ENCODE measurements at places on chromosomes 5 and 9.

DNA sequence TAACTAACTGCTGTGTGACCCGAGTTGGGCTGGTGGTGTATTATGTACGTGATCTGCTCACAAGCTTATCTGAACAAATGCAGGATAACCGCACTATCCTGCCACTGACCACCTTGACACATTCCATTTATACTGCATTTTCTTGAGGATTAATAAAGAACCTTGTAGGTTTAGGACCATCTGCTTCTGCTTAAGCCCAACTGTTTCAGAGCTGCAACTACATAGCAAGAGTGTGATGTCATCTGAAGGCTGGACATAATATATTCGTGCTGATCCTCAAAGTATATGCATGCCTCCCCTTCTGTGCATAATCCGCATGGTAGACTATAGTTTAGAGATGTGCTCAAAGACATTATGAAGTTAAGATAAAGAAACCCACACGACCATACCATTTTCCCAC, 435.9 kb downstream of the BNC2 start:
- no peaks in the 10 kb centered on the region for H3K4me1 ChIP-seq
- no peaks in the 10 kb centered on the region for H3K27me3 ChIP-seq
- H3K27ac ChIP-seq: no peak overlapping the region
- H3K36me3 ChIP-seq: no peaks in the 10 kb centered on the region

GRCh38 chr5:156274453-156274852, 52.5 kb upstream of the SGCD start:
- no peak for DNase-seq
- H3K27me3 ChIP-seq: no peaks in the 10 kb centered on the region
- H3K27ac ChIP-seq: no peak overlapping the region
- H3K4me3 ChIP-seq: no peak overlapping the region
- no peaks in the 10 kb centered on the region for H3K36me3 ChIP-seq
- no peaks in the 10 kb centered on the region for H3K4me1 ChIP-seq

GRCh38 chr5:57324181-57324580, 150.3 kb downstream of the GPBP1 start:
- H3K36me3 ChIP-seq: no peaks in the 10 kb centered on the region
- H3K27me3 ChIP-seq: no peaks in the 10 kb centered on the region
- H3K27ac ChIP-seq: peak overlapping the region; percentile 30

GRCh38 chr5:175344331-175345195, 99.4 kb downstream of the DRD1 start:
- no peak for DNase-seq
- H3K36me3 ChIP-seq: no peaks in the 10 kb centered on the region
- H3K4me1 ChIP-seq: no peaks in the 10 kb centered on the region
- no peak overlapping the region for H3K27ac ChIP-seq
- H3K4me3 ChIP-seq: no peak overlapping the region

DNA sequence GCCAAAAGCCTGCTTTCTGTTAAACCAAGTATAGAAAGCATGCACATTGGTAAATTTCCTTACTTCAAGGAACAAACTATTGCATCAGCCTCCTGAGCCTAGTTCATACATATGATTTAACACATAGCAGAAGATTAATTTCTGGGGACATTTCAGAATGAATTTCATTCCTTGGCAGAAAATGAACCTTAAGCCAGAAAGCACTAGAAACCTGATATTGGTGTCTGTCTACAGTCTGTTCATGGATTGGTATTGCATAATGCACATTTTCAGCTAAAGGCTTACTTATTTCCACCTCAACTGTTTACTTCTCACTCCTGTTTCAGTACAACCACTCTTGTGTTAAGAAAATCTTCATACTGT, 1471.8 kb upstream of the NUDT12 start:
- H3K4me3 ChIP-seq: no peak overlapping the region
- no peak overlapping the region for H3K27ac ChIP-seq

DNA sequence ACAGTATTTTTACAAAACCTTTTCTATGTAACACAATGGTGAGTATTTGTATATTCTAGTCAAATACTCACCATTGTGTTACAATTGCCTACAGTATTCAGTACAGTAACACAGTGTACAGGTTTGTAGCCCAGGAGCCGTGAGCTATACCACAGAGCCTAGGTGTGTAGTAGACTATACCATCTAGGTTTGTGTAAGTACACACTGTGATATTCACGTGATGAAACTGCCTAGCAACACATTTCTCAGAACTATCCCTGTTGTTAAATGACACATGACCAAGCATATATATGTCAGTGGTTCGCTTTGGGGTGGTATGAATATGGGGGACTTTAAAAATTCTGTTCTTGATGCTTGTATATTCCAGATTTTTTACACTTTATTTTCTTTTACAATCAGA, 21.3 kb downstream of the SH3PXD2B start:
- no peaks in the 10 kb centered on the region for H3K4me1 ChIP-seq
- H3K27me3 ChIP-seq: peaks cover 5% of the 10 kb centered on the region
- H3K36me3 ChIP-seq: no peaks in the 10 kb centered on the region
- no peak overlapping the region for H3K27ac ChIP-seq
- no peak for DNase-seq
- no peak overlapping the region for H3K4me3 ChIP-seq

DNA sequence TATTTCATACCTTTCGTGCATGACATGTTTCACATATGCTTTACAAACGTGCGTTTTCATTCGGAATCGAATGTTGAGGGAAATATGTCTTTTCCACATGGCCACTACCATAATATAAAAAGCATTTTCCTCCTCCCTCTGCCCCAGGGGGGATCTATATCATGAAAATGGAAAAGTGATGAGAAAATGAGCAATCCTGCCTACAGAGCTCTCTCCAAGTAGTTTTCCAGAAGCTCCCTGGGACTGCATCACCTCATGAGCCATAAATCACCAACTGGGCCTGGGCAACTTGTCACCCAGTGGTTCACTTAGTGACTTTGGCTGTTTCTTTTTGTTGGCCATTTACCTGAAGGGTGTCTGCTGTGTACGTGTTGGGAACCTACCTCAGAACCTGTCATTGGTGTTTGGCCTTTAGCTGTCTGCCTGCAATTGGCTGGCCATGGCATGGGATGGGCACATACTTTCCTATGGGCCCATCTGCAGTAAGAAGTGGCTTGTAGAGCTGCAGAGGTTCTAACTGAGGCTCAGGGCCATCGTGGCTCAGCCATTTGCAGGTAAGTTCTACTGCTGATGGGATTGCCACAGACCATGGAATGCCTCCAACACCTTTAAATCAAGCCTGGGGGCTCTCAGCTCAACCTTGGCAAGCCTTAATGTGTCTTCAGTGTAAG, 9.5 kb upstream of the TIFAB start:
- no peaks in the 10 kb centered on the region for H3K36me3 ChIP-seq
- no peak overlapping the region for H3K27ac ChIP-seq
- peaks cover 26% of the 10 kb centered on the region for H3K27me3 ChIP-seq
- no peak overlapping the region for H3K4me3 ChIP-seq

- DNase-seq: no peak
- H3K27ac ChIP-seq: no peak overlapping the region
- H3K4me3 ChIP-seq: no peak overlapping the region
- peaks cover 64% of the 10 kb centered on the region for H3K36me3 ChIP-seq
Observed at GRCh38 chr9:131475956-131476776, 26.6 kb upstream of the POMT1 start.

- peaks cover 33% of the 10 kb centered on the region for H3K27me3 ChIP-seq
- H3K36me3 ChIP-seq: peaks cover 33% of the 10 kb centered on the region
- DNase-seq: peak; percentile 70
- peaks cover 36% of the 10 kb centered on the region for H3K4me1 ChIP-seq
- H3K27ac ChIP-seq: peak overlapping the region; percentile 76
Observed at GRCh38 chr9:112037281-112038016, 137.6 kb downstream of the SUSD1 start.

- peaks cover 12% of the 10 kb centered on the region for H3K4me1 ChIP-seq
- no peak overlapping the region for H3K27ac ChIP-seq
- DNase-seq: no peak
Observed at GRCh38 chr9:126423142-126423915, 96.7 kb downstream of the MVB12B start.

DNA sequence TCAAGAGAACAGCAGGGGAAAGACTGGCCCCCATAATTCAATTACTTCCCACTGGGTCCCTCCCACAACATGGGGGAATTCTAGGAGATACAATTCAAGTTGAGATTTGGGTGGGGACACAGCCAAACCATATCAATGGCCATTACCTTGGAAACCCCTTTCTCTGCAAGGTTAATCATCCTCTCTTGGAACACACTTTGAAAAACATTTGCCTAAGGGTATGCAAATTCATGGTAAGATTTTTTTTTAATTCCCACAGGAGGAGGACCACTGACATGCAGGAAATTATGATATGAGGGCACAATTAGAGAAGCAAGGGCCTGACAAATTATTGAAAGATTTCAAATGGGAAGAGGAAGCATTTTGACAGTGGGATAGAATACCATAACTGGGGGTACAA, 61.7 kb upstream of the NIPAL4 start:
- peaks cover 10% of the 10 kb centered on the region for H3K4me1 ChIP-seq
- H3K36me3 ChIP-seq: peaks cover 10% of the 10 kb centered on the region
- no peak overlapping the region for H3K27ac ChIP-seq

DNA sequence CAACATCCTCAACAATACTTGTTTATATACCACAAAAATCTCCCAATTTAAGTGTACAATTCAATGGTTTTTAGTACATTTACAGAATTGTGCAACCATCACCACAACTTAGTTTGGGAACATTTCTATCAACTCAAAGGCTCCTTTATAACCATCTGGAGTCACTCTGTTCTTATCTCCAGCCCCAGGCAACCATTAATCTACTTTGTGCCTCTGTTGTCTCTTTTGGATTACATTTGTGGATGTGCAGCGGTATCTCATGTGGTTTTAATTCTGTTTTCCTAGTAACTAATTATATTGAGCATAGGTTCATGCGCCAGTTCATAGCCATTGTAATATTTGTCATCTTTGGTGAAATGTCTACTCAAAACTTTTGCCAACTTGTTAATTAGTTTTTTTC, 14.4 kb downstream of the ADAMTS19 start:
- H3K27me3 ChIP-seq: no peaks in the 10 kb centered on the region
- no peak overlapping the region for H3K4me3 ChIP-seq
- no peaks in the 10 kb centered on the region for H3K36me3 ChIP-seq
- no peak overlapping the region for H3K27ac ChIP-seq

DNA sequence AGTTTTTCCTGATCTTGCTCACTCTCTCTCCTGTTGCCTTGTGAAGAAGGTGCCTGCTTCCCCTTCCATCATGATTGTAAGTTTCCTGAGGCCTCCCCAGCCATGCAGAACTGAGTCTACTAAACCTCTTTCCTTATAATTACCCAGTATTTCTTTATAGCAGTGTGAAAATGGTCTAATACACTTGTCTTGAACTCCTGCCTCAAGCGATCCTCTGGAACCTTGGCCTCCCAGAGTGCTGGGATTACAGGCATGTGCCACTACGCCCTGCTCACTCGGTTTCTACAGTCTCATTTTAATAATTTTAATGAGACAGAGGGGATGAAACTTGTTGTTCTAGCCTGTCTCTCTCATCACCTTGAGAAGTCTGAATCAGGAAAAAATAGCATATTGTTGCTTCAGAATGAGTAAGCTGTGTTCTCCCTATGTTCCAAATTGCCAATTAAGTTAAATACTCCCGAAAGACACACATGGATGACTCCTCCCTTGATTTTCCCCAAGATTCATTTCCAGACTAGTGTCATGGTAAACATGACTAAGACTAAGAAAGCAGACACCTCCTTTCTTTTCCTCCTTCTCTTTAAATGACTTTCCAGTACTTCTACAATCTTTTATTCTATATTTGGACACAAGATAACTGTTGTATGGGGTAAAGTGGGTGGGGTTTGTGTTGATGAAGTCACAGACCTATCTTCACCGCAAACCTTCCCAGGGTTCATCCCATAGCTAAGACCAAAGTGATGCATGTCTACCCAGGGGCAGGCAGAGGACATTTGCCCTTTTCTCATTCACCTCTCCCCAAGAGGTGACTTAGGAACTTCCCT, 7.8 kb upstream of the DNAJC18 start:
- peak overlapping the region; percentile 53 for H3K4me3 ChIP-seq
- peaks cover 17% of the 10 kb centered on the region for H3K36me3 ChIP-seq
- H3K27me3 ChIP-seq: no peaks in the 10 kb centered on the region
- peaks cover 55% of the 10 kb centered on the region for H3K4me1 ChIP-seq
- H3K27ac ChIP-seq: peak overlapping the region; percentile 96

DNA sequence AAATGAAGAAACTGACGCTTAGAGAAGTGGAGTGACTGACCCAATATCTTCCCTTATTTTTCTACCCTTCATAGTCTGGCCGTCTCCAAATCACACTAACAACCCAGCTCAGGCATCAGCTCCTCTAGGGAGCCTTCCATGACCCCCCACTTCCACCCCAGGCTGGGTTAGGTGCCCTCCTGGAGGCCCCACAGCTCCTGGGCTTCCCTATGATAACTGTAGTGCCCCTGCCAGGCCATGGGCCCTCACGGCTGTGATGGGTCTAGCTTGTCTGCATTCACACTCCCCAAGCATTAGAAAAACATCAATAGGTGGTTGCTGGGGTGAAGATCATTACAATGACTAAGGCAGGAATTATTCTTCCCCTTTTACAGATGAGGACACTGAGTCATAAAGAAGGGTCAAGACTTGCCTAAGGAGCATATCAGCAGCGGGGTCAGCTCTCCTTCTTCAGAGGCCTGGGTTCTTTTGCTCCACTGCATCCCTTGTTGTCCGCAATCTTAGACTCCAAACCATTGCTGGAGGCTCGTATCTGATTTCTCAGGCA, 7.3 kb downstream of the CORO2A start:
- no peak overlapping the region for H3K27ac ChIP-seq
- H3K27me3 ChIP-seq: peaks cover 8% of the 10 kb centered on the region
- H3K4me1 ChIP-seq: peaks cover 3% of the 10 kb centered on the region
- DNase-seq: no peak
- no peaks in the 10 kb centered on the region for H3K36me3 ChIP-seq
- no peak overlapping the region for H3K4me3 ChIP-seq

- peaks cover 12% of the 10 kb centered on the region for H3K4me1 ChIP-seq
- no peaks in the 10 kb centered on the region for H3K36me3 ChIP-seq
- peaks cover 11% of the 10 kb centered on the region for H3K27me3 ChIP-seq
- H3K4me3 ChIP-seq: no peak overlapping the region
- no peak overlapping the region for H3K27ac ChIP-seq
Observed at GRCh38 chr5:75023368-75024159, 28.8 kb downstream of the GCNT4 start.

DNA sequence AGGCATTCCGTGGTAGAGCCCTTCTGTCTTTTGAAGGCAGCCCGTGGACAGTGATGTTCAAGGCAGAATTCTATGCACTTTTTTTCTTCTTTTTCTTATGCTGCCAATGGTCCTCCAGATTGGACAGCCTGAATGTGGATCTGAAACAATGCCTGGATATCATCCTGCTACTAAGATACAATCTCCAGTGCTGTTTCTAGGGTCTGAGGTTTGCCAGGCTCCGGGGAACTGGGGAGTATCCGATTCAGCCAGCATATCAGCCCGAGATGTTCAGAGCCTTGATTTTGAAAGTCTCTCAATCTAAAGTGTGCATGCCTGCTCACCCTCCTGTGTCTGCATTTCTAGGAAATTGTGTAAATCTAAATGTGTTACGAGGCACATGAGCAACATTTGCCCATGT, 103.8 kb upstream of the WWC1 start:
- no peak overlapping the region for H3K4me3 ChIP-seq
- no peak for DNase-seq
- H3K4me1 ChIP-seq: no peaks in the 10 kb centered on the region
- peaks cover 4% of the 10 kb centered on the region for H3K27me3 ChIP-seq
- H3K36me3 ChIP-seq: no peaks in the 10 kb centered on the region
- H3K27ac ChIP-seq: no peak overlapping the region

- no peak for DNase-seq
- no peaks in the 10 kb centered on the region for H3K4me1 ChIP-seq
- no peak overlapping the region for H3K27ac ChIP-seq
- no peaks in the 10 kb centered on the region for H3K36me3 ChIP-seq
Observed at GRCh38 chr5:158531860-158532259, 567.9 kb downstream of the EBF1 start.
